Fibroblast of skin of left biceps (primary cell): ENCODE measurements at places on chromosomes 2 and 18.

DNA sequence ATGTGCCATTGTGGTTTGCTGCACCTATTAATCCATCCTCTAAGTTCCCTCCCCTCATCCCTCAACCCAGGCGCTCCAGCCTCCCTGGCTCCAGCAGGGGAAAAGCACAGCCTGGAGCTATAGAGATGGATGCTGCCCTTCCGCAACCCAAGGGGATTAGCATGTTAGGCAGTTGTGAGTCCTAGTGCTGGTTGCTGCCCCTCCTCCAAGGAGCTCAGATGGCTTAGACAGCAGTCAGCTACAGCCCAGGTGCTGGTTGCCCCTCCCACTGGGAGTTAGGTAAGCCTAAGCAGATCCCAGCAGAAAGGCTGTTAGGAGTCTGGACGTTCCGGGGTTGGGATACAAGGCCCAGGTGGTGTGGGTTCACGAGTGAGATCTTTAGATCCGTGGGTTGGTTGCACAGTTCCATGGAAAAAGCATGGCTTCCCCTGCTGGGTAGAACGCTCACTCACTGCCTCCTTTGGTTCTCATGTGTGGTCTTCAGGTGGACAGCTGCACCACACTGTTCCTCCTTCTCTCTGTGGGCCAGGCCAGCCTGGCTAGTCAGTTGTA, 446.1 kb downstream of the ZNF804A start:
- DNase-seq, result no peak

- no peak for DNase-seq
Measured at GRCh38 chr2:25050128-25050527, 8.3 kb downstream of the EFR3B start.

DNA sequence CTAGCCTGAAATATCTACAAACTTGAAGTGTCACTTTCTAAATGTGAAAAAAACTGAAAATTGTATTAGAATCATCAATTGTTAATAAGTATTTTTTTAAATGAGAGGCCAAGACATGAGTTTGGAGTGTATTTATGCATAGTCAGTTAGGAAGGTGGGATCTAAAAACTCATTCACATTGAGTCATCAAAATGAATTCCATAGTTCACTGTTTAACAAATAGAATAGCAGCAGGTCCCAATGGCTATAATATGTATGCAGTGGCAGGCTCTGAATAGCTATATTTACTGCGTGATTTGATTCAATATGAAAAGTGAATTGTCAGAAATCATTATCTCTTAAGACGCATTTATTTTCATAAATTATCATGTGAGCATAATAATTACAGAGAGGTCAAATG, 256.1 kb downstream of the ZNF385B start:
- no peak for DNase-seq

DNA sequence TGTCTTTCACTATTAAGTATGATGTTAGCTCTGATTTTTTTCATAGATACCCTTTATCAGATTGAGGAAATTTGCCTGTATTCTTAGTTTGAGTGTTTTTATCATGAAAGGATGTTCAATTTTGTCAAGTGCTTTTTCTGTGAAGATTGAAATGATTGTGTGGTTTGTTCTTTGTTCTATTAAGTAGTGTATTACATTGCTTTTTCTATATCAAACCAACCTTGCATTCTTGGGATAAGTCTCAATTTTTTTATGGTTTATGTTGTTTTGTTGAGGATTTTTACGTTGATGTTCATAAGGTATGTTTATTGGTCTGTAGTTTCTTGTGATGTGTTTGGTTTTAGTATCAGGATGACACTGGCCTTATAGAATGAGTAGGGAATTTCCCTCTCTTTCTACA, 19.1 kb downstream of the PDK1 start:
- no peak for DNase-seq

DNA sequence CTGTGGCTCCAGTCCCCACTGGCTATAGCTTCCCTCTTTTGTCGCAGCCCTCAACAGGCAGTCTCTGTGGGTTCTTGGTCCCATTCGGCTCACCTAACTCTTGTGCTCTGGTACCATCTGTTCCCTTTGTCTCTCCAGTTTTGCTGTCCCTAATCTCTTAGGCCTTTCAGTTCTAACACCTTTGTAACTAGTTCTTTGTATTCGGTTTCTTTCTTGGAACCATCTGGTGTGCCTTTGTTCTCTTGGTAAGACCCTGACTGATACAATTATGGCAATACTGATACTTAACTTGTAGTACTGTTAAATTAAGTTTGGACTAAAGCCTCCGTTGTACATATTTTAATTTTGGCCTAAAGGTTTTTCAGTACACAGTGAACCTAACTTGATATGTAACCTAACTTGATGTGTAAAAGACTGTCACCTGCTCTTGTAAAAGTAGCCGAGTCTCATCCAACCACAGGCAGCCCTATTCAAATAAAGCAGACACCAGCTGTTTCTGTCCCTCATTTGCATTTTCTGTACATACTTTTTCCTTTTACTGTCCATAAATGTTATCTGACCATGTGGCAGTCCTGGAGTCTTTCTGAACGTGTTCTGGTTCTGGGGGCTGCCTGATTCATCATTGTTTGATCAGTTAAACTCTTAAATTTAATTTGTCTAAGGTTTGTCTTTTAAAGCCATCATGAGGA, 4.8 kb upstream of the MRPL44 start:
- no peak for DNase-seq

DNA sequence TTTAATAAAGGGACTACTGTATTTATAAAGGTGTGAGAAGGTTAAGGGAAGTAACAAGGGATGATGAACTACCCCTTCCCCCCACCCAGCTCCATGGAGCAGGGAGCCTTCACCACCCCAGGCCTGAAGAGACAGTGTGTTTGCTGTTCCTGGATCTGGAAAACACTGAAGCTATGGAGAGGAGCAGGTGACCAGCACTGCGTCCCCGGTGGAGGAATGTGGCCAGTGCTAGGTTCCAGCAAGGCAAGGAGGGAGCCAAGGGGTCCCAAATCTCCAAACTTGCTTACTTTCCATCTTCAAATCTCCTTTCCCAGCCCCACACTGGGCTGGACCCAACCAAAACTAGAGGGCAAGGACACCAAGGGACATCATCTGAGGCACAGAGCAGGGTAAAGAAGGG, 128.7 kb upstream of the CD302 start:
- no peak for DNase-seq

DNA sequence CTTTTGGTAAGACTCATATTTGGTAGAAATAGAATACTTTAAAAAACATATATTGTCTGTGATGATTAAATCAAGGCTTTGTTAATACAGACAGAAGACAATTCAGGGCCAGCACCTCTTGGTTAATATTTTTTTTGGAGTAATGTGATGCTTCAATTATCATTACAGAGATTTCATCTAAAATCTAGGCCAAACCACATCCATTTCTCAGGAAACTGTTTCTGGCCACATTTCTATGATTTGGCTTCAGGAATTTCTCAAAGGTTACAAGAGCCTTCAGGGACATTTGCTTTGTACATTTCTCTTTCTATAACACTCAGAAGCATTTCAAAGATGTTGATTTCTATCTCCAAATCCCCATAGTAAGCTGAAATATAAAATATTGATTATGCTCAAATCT, 614.9 kb downstream of the LRP1B start:
- DNase-seq, result no peak

DNA sequence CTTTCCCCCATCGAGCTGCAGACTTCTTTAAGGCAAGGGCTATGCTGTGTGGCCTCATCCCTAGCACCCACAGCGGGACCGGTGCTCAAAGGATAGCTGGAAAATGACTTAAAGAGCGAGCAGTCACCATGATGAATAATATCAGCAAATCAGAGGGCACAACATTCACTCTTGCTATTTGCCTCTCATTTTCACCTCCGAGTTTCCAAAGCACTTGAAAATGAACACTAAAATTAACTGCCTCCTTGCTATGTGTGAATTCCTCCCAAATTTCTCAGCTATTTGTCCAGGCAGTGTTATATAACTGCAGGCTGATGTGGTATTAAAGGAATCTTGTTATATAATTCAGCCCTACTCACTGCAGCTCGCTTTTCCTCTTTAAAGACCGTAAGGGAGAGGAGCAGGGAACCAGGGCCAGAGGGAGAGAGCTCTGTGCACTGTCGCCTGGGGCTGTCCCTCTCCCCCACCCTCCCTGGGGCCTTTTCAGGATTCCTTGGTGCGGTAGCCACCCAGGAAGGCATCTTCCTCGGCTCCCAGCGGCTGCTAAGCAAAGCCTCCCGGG, 1.4 kb downstream of the CYS1 start:
- no peak for DNase-seq

DNA sequence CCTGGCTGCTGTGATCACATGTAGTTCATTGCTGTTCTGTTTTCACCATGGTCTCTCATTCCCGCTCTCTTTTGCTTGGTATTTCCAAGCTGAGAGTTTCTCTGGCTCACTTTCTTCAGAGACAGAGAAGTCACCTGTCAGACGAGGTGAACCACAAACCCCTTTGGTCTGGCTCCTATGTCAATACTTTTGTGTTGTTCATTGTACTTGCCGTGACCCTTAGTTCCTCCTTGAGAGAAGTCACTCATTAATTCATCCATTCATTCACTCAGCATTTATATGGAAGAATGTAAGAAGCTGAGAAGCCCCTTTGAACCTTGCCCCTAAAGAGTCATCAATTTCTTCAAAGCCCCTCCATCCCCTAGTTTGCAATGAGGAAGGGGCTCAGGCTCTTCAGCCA, 15.2 kb downstream of the MCFD2 start:
- no peak for DNase-seq

GRCh38 chr2:96345438-96345837, 9.9 kb downstream of the NCAPH start:
- no peak for DNase-seq

- DNase-seq, result no peak
Measured at GRCh38 chr2:147008481-147008880, 836.3 kb upstream of the ACVR2A start.

DNA sequence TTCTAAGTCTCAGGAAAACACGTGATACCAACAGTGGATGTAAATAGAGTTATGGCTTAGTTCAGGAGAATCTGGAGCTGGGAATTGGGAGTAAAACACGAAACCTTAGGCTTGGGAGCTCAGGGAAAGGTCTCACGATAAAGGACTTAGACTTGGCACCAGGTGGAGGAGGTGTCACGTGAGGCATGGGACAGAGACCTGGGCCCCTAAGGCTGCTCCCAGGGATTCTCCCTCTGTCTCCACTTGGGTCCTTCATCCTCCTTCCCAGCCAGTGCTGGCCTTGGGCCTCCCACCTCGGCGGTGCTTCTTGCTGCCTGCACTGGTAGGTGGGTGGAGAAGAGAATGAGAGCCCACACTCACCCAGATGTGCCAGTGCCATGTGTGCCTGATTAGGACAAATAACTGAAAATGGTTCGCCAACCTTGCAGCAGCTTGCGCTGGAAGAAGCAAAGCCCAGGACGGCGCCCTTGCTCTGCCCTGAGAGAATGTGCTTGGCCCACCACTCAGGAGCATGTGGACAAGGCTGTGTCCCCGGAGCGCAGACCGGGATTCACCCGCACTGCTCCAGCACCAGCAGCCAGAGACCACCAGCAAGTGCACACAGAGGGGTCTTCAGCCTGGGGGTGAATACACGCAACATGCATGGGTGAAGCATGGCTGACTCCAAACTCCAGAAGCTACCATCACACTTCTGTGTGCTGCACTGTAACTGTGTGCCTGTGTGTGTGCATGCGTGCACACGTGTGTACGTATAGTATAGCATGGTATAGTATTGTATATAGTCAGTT, 48.1 kb downstream of the PSMG2 start:
- no peak for DNase-seq

DNA sequence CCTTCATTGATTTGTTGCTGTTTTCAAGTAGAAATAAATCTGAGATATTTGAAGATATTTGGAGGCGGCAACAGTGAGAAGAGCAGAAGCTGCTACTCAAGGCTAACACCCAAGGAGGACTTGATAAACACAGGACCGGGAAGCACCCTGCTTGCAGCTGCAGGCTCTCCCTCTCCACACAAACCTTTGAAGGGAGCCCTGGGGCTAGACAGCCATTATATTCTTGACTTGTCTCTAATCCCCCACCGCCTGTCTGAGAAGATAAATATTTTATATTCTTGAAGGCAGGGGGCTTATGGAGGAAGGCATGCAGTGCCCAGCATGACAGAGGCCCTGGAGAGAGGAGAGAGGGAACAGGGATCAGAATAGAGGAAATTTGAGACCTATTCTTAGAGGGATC, 50.9 kb upstream of the SMAD2 start:
- no peak for DNase-seq

DNA sequence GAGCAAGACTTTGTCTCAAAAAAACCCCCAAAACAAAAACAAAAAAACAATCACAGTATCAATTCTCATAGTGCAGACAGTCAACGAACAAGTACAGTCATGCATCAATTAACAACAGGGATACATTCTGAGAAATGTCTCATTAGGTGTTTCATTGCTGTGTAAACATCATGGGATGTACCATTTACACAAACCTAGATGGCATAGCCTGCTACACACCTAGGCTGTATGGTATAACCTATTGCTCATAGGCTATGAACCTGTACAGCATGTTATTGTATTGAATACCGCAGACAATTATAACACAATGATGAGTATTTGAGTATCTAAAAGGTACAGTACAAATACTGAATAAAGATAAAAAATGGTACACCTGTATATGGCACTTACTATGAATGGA, 67.8 kb upstream of the LMAN1 start:
- DNase-seq, result no peak

- DNase-seq, result no peak
Measured at GRCh38 chr2:176107731-176108181, 676 bp downstream of the HOXD11 start.

DNA sequence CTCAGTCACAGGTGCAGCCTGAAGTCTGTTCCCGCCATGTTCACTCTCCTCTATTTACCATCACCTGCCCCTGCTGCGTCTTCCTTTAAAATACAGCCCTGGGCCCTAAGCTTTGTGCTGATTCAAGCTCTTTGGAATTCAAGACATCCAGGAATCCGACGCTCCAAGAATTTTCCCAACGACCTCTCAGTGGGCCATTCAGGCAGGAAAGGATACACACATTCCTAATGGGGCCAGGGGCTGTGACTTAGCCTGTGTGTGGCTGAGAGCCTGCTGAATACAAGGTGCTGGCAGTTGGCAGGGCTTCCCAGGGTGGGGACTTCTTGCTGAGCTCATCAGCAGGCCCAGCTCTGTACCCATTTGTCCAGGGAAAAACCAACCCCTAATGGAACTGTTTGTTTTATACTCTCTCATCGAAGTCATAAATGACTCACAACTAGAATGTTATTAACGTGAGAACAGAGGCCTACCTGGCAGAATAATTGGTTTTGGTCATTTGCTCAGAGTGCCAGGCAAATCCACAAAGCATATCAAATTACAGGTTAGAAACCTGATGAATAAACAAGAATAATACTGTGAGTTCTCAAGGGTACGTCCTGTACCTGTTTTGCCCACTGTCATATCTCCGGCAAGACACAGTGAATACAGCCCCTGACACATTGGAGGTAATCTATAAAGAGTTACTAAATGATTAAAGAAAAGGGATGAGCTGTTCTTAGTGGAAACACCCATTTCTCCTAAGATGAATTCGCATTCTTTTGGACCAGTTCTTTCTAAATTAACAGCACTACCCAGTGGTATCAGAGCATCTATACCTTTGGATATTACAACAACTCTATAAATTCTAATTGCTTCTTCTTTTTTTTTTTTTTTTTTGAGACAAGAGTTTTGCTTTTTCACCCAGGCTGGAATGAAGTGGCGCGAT, 12.6 kb upstream of the KCMF1 start:
- peak; percentile 74 for DNase-seq

- no peak for DNase-seq
Measured at GRCh38 chr2:101125374-101125773, 25.8 kb downstream of the TBC1D8 start.

GRCh38 chr2:119431155-119431975, at the start of gene TMEM37:
TSS of gene TMEM37 (plus strand) at chr2:119431854. CDS start at chr2:119431904, 50 bp downstream.
- DNase-seq, result peak; percentile 13

GRCh38 chr2:98376996-98377395, 30.7 kb downstream of the CNGA3 start:
- no peak for DNase-seq
